Activated T-helper 2 cell treated with anti-CD3 and anti-CD28 coated beads, Interferon-gamma antibody, Interleukin-2, Interleukin-4, amounts not matched to agents 10 μg/mL and 5 μg/mL and 100 μg/mL, durations not matched to agents 14 hours and 24 hours and 36 hours (primary cell): ENCODE measurements at places on chromosomes 5 and 9. TPM values are rescaled to one million over a fixed set of nuclear protein-coding genes. Genes with fewer than 3 reads are reported as not detected.

DNA sequence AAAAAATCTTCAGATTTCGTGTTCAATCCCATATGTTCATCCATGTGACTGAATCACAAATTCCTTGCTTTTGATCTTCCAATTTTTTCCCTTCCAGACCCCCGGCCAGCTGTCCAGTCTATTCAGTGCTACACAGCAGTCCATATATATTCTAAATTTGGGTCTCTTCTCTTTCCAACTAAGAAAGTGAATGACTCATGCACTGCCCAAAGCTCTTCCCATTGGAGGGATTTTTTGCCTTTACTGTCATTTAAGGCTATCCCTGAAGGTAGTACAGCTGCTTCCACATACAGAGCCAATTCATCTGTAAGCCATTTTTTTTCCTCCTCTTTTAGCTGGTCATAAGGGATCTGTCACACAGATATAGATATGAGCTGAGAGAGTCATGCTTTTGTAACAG is 478.3 kb downstream of the DMRT2 start:
- H3K27me3 ChIP-seq, result no peaks in the 10 kb centered on the region
- no peak overlapping the region for H3K4me3 ChIP-seq
- H3K36me3 ChIP-seq, result no peaks in the 10 kb centered on the region
- H3K4me1 ChIP-seq, result peaks cover 2% of the 10 kb centered on the region
- DNase-seq, result no peak
- H3K27ac ChIP-seq, result no peak overlapping the region

The TXNDC8 gene
- total RNA-seq, result not detected in 2 replicates

- H3K27ac ChIP-seq, result no peak overlapping the region
- no peak for DNase-seq
- peaks cover 4% of the 10 kb centered on the region for H3K4me1 ChIP-seq
- H3K4me3 ChIP-seq, result no peak overlapping the region
- H3K27me3 ChIP-seq, result peaks cover 4% of the 10 kb centered on the region
Measured at GRCh38 chr9:37371565-37372464, 50.7 kb upstream of the GRHPR start.

DNA sequence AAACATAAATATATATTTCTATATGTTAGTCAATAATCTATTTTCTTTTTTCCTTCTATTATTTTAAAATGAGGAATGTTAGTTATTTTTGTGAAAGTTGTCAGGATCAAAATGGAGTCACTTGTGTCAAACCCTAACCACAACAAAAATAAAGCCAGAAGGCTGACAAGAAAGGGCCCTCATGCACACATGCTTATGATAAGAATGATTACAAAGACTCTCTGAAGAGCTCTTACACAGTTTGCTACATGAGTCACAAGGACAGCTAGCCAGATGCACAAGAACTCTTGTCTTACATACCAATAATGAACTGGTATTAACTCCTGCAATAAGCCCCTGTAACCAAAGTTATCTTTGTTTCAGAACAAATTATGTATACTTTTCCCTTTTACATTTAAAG is 64.7 kb downstream of the GGTA1 start:
- peaks cover 32% of the 10 kb centered on the region for H3K27me3 ChIP-seq
- no peak overlapping the region for H3K4me3 ChIP-seq
- H3K4me1 ChIP-seq, result no peaks in the 10 kb centered on the region
- DNase-seq, result no peak
- no peaks in the 10 kb centered on the region for H3K36me3 ChIP-seq

DNA sequence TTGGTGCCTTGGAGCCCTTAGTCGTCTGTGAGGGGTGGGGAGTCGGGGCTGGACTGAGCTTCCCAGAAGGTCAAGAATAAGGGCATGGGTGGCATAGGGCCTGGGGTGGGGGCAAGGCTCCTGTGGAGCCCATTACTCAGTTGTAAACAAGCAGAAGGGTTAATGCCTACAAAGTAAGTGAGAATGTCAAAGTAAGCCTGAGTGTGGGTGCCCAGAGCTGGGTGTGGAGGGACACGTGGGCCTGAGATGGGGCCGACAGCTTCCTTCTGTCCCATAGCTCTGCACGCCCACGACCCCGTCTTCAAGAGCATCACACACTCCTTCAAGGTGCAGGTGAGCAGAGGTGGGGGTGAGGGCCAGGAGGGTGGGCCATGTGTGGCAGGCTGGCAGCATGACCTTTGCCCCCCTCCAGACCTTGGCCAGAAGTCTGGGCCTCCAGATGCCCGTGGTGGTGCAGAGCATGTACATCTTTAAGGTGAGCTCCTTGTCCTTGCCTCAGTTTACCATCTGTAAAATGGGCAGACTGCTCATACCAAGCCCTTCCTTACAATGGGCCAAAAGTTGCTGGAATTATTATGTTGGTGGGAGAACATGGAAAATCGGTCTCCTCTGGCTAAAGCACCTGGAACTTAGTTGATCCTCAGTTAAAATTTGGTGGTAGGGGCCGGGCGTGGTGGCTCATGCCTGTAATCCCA is 11.1 kb downstream of the DOLK start:
- no peaks in the 10 kb centered on the region for H3K4me1 ChIP-seq
- H3K4me3 ChIP-seq, result no peak overlapping the region
- no peak for DNase-seq

DNA sequence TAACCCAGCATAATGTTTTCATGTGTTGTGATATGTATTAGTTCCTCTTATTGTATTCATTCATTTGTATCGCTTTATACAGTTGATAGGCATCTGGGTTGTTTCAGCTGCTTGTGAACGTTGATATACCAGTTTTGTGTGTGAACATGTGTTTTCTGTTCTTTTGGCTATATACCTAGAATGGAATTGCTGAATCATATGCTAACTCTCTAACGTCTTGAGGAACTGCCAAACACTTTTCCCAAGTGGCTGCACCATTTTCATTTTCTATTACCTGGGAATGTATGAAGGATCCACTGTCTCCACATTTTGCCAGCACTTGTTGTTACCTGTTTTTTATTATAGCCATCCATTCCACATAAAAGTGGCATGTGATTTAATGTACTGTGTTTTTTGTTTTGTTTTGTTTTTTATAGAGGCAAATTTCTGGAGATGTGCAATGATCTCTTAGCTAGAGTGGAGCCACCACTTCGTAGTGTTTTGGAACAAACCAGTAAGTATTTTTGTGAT is 34.6 kb downstream of the HSPA4 start:
- H3K4me3 ChIP-seq, result no peak overlapping the region
- peaks cover 3% of the 10 kb centered on the region for H3K4me1 ChIP-seq
- peaks cover 74% of the 10 kb centered on the region for H3K36me3 ChIP-seq
- H3K27me3 ChIP-seq, result no peaks in the 10 kb centered on the region
- no peak overlapping the region for H3K27ac ChIP-seq
- DNase-seq, result no peak

- H3K27ac ChIP-seq, result no peak overlapping the region
- H3K4me3 ChIP-seq, result no peak overlapping the region
- peak; percentile 44 for DNase-seq
- no peaks in the 10 kb centered on the region for H3K36me3 ChIP-seq
Measured at GRCh38 chr9:89597711-89598362, 7.0 kb upstream of the GADD45G start.

- H3K4me3 ChIP-seq, result no peak overlapping the region
- peak; percentile 18 for DNase-seq
- no peak overlapping the region for H3K27ac ChIP-seq
Measured at GRCh38 chr9:16133556-16134227, 580.8 kb downstream of the CCDC171 start.

The NUTM2F gene
- total RNA-seq, result not detected in 2 replicates

DNA sequence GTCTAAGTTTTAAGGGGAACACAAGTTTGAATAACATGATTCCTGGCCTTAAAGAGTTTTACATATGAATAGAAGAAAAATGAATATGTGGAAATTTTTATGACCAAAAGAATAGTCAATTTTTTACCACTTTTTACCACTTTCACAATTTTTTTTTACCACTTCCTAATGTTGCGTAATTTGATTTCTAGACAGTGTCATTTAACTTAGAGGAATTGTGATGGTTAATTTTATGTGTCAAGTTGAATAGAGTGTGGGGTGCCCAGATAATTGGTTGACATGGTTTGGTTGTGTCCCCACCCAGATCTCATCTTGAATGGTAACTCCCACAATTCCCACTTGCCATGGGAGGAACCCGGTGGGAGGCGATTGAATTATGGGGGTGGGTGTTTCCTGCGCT is 416.6 kb downstream of the KIF4B start:
- H3K36me3 ChIP-seq, result no peaks in the 10 kb centered on the region
- no peak overlapping the region for H3K4me3 ChIP-seq
- no peak for DNase-seq
- no peaks in the 10 kb centered on the region for H3K27me3 ChIP-seq
- H3K4me1 ChIP-seq, result no peaks in the 10 kb centered on the region
- no peak overlapping the region for H3K27ac ChIP-seq

DNA sequence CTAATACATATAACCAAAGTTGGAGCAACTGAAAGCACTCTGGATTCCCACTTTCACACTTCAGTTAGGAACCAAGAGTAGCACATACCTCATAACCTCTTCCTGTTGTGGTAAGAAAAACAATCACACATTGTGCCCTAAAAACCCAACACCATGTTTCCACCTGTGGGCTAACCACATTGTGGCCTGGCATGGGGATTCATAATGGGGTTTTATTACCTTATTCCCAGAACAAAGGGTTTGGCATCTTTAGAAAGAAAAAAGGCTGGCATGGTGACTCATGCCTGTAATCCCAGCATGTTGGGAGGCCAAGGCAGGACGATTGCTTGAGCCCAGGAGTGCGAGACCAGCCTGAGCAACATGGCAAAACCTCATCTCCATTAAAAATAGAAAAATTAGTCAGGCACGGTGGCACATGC is 60.6 kb downstream of the HSD17B3 start:
- H3K4me3 ChIP-seq, result no peak overlapping the region
- H3K27ac ChIP-seq, result no peak overlapping the region
- no peaks in the 10 kb centered on the region for H3K36me3 ChIP-seq
- peaks cover 14% of the 10 kb centered on the region for H3K4me1 ChIP-seq

GRCh38 chr5:78509884-78510769 is 138.4 kb downstream of the LHFPL2 start:
- H3K27ac ChIP-seq, result no peak overlapping the region
- peak overlapping the region; percentile 64 for H3K4me3 ChIP-seq
- H3K36me3 ChIP-seq, result no peaks in the 10 kb centered on the region

The HEMGN gene
- 0.41 and 0.78 TPM in 2 replicates for total RNA-seq

- H3K4me3 ChIP-seq, result no peak overlapping the region
- peaks cover 8% of the 10 kb centered on the region for H3K4me1 ChIP-seq
- H3K36me3 ChIP-seq, result peaks cover 24% of the 10 kb centered on the region
- H3K27me3 ChIP-seq, result no peaks in the 10 kb centered on the region
- H3K27ac ChIP-seq, result no peak overlapping the region
Measured at GRCh38 chr9:3490957-3491356, 34.8 kb downstream of the RFX3 start.

DNA sequence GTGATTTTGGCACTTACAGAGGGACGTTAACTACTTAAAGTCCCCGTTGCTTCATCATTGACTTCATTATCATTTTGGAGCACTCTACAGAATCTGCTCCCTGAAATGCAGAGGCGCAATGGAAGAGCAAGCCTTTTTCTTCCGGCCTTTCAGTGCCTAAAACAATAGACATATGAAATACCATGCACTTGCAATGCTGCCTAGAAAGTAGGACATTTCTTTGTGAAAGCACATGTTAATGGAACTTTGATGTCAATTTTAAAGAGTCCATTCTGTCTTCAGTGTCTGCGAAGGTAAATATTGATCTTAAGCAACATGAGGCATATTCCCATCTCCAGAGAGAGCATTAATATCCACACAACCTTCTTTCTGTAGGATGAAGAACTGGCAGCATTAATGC is 36.3 kb downstream of the ITGA2 start:
- peaks cover 7% of the 10 kb centered on the region for H3K36me3 ChIP-seq
- H3K4me1 ChIP-seq, result peaks cover 16% of the 10 kb centered on the region
- H3K4me3 ChIP-seq, result no peak overlapping the region
- H3K27me3 ChIP-seq, result peaks cover 18% of the 10 kb centered on the region
- no peak for DNase-seq

DNA sequence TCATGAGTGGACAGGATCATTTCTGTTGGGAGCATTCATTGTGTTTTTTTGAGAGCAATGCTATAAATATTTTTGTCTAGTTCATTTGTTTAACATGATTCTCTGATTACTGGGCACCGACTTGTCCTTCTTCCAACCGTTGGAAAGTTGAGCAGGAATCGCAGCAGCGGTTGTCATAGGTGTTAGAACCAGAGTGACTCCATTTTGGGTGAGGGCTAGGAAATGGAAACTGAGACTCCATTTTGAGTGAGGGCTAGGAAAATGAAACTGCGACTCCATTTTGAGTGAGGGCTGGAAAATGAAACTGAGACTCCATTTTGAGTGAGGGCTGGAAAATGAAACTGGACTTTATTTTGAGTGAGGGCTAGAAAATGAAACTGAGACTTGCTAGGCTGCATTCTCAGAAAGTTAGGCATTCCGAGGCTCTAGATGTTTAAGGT is 100.6 kb downstream of the ICE1 start:
- DNase-seq, result peak; percentile 41
- H3K27me3 ChIP-seq, result no peaks in the 10 kb centered on the region
- peak overlapping the region; percentile 53 for H3K27ac ChIP-seq
- peaks cover 14% of the 10 kb centered on the region for H3K36me3 ChIP-seq
- H3K4me1 ChIP-seq, result peaks cover 26% of the 10 kb centered on the region

GRCh38 chr9:91012933-91013841 is 211.6 kb downstream of the SYK start:
- peaks cover 38% of the 10 kb centered on the region for H3K36me3 ChIP-seq
- H3K4me3 ChIP-seq, result no peak overlapping the region
- no peaks in the 10 kb centered on the region for H3K27me3 ChIP-seq
- H3K27ac ChIP-seq, result peak overlapping the region; percentile 58
- peaks cover 17% of the 10 kb centered on the region for H3K4me1 ChIP-seq

GRCh38 chr9:6566409-6567139 is 79.0 kb downstream of the GLDC start:
- peak overlapping the region; percentile 33 for H3K4me3 ChIP-seq
- H3K27ac ChIP-seq, result peak overlapping the region; percentile 82
- H3K4me1 ChIP-seq, result peaks cover 19% of the 10 kb centered on the region
- H3K27me3 ChIP-seq, result peaks cover 5% of the 10 kb centered on the region

GRCh38 chr5:15966066-15966640 is 213.4 kb downstream of the MARCHF11 start:
- no peaks in the 10 kb centered on the region for H3K27me3 ChIP-seq
- no peak overlapping the region for H3K4me3 ChIP-seq
- DNase-seq, result no peak
- no peaks in the 10 kb centered on the region for H3K4me1 ChIP-seq
- no peaks in the 10 kb centered on the region for H3K36me3 ChIP-seq
